DMS153 (cell line): ENCODE measurements at places on chromosomes 7 and 10.

DNA sequence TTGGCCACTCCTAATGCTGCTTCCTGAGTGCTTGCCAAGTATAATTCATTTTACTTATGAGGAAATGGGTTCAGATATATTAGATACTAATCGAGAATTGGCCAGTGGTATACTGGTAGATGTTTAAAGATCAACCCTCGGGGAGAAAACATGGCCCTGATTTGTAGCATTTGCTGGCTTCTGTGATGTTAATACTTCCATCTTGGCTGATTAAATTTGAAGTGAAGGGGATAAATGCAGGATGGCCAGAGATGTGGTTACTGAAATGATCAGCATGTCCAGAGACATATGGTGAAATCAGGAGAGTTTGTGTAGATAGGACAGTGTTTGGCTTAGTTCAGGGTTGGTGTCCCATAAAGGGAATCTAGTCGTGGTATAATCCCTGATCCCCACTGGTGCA is 11.2 kb downstream of the UBE2D4 start:
- no peak for DNase-seq

DNA sequence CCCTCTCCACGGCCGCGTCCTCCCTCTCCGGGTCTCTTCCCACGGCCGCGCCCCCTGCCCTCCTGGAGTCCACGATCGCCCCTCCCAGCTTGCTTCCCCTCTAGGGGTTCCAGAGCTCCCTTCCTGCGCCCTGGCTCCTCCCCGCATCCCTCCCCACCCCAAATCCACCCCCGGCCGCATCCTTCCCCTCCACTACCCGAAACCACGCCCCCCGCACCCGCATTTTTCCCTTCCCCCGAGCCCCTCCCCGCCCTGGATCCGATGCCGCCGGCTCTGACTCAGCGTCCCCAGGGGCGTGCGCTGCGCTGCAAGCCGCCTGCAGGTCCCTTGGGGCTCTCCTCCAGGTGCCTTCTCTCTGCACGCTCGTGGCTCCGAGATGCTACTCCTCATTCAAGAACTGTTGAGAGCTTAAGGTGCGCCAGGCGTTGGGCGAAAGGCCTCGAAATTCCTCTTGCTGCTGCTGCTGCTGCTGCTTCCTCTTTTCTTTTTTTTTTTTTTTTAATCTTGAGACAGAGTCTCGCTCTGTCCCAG is 372 bp upstream of the TMEM130 start:
- peak; percentile 59 for DNase-seq

DNA sequence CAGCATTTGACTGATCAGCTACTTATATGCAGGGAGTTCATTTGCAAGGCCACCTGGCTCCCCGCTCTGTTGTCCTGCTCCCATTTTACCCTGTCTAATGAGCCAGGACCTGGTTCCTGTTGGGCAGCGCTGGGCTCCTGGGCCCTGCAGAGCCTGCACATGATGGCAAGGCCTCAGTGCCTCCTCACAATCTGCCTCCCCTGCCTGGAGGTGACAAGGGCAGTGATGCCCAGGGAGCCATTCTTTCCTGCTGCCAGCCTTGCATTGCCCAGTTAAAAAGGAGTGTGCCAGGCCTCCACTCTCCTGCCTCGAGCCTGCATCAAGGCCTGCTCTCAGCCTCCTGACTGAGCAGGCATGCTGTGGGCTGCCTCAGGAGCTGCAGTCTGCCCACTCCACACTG is 28.5 kb downstream of the CHAT start:
- no peak for DNase-seq

- peak; percentile 2 for DNase-seq
Observed at GRCh38 chr10:63866075-63866746, 345.0 kb downstream of the REEP3 start.

GRCh38 chr7:127586346-127586745 is 950 bp upstream of the GCC1 start:
- no peak for DNase-seq

DNA sequence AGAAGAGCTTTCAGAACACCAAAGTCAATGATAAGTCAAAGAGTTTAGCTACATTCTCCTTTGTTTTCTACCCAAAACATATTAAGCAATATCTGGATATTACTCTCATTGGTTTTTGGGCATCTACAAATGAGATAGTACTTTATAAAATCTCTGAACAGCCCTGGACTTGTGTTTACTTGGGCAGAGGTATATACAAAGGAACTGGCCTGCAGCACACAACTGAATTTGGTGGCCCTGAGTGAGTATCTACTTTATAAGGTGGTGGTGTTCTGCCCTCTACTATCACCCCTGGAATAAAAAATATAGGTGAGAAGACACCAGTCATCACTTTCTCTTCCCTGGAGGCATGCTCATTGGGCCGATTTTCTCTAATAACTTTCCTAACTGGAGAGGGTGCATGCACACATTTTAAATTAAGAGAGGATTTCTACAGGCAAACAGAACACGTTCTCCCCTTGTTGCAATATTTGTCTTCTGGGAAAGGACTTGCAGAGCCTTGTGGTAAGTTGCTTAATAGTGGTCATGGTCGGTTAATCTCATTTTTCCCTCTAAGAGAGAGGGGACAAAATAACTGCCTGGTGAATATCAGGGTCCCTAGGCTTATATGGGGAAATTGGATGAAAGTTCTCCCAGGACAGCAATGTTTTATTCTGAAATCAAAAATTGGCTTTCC is 41.1 kb downstream of the OTUD1 start:
- DNase-seq: no peak

DNA sequence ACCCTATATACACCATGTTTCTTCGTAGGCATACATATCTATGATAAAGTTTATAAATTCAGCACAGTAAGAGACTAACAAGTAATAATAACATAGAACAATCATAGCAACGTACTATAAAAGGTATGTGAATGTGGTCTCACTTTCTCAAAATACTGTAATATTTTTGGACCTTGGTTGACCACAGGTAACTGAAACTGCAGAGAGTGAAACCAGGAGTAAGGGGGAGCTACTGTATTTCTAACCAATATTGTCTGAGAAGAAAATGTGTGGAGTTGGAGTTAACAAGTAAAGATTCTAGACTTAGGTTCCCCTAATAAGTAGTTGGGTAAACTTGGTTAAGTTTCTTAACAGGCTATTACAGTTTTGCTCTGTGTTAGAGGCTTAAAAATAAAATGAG is 72.1 kb downstream of the GNAI1 start:
- DNase-seq: no peak

- no peak for DNase-seq
Observed at GRCh38 chr7:82562716-82563404, 119.3 kb upstream of the CACNA2D1 start.

DNA sequence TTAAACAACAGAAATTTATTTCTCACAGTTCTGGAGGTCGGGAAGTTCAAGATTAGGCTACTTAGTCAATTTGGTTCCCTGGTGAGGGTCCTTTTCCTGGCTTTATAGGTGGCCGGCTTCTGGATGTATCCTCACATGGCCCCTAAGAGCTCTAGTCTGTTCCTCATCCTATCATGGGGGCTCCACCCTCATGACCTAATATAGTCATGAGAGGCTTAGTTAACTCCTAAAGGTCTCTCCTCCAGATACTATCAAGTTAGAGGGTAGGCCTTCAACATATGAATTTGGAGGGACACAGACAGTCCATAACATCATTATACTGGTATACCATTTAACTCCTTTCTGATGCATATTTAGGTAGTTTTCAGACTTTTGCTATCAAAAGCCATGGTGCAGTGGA is 7.6 kb downstream of the MAPK8 start:
- no peak for DNase-seq

DNA sequence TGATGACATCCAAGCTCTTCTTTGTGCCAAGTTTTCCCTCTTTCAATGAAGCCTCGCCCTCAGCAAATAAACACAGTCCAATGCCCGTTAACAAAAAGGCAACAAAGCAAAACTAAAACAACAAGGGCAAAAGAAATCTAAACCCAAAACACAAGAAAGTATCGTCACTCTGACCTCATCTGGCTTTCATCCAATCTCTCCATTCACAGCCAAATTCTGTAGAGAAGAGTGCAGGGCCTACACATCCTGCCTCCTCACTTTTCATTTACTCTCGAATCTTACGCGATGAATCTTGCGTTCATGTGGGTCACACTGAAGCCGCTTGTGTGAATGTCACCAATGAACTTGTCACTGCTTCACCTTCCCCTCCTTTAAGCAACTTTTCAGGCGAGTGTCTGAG is 15.9 kb upstream of the AKR1E2 start:
- DNase-seq: no peak

DNA sequence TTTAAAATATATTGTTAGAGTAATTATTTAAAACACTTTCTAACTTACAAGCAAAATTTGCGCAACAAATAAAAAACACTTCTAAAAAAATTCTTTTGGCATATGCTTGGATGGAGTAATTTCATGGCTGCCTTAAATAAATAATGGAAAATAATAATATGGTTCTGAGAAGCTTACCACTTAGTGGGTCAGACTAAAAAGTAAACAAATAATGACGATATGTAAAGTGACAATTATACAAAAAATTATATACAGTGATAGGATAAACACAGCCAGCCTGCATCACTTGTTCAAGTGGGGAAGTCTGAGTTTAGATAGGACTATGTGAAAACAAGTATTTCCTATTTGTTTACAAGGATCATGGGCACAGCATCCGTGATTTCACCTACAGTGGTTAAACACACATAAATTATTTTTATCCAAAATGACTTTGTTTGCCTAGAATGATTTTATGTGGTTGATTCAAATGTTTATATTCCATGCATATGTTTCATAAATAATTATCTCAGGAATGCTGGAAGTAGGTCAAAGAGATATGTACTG is 141.7 kb upstream of the SEMA3D start:
- DNase-seq: no peak

GRCh38 chr7:155744971-155745683 is 67.1 kb downstream of the SHH start:
- DNase-seq: no peak

- no peak for DNase-seq
Observed at GRCh38 chr7:72337390-72338167, 74.6 kb downstream of the CALN1 start.

DNA sequence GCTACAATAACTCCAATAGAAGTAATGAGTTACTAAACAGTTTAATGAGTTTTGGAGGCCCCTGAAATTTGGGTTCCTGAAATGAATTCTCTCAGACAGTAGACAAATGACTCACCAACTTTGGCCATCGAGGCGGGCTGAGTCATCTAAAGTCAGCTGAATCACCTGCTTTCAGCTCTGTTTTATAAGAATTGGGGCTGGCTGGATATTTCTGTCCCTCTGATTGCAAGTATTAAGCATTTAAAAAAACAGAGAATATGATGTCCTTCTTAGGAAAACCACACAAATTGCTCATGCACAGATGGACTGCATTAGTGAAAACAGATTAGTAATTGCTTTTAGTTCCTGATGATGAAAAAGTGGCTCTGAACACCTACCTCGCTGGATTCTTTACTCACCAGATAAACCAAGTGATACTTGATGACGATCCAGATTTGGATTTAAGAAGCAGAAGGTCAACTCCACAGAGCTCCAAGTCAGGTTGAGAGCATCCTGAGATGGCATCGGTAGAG is 59.1 kb downstream of the ZNF365 start:
- DNase-seq: no peak

DNA sequence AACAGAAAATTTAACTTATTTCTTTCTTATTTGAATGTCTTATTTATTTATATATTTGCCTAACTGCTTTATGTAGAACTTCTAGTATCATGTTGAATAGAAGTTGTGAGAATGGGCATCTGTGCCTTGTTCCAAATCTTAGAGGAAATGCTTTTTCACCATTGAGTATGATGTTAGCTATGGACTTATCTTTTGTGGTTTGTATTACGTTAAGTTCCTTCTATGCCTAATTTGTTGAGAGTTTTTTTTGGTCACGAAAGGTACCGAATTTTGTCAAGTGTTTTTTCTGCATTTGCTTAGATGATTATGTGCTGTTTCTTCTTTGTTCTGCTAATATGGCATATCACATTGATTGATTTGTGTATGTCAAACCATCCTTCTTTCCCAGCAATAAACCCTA is 161.0 kb upstream of the TRIM24 start:
- DNase-seq: no peak

- DNase-seq: no peak
Observed at GRCh38 chr10:132239126-132240031, 52.6 kb downstream of the DPYSL4 start.

- DNase-seq: no peak
Observed at GRCh38 chr7:69095649-69096048, 502.6 kb upstream of the AUTS2 start.

- DNase-seq: no peak
Observed at GRCh38 chr7:157903710-157904109, 566.9 kb downstream of the DNAJB6 start.

GRCh38 chr7:63080406-63080805 is 918.2 kb upstream of the ZNF722 start:
- DNase-seq: no peak

GRCh38 chr10:110408203-110408871 is 89.4 kb upstream of the DUSP5 start:
- no peak for DNase-seq

DNA sequence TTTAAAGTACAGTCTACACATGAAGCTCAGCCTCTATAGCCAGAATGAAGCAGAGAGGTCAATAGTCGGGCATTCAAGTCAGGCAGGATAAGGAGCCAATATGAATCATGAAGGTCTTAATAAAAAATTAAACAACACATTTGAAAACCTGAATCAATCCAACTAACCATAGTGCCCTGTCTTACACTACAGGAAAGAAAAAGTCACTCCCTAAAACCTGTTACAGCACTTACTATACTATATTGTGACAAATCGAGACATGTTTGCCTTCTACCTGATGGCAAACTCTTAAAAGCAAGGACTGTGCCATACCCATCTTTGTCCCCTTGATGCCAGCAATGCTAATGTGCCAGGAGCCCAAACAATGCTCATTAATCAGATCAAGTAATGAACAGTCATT is 117.6 kb downstream of the HTR7 start:
- DNase-seq: no peak

DNA sequence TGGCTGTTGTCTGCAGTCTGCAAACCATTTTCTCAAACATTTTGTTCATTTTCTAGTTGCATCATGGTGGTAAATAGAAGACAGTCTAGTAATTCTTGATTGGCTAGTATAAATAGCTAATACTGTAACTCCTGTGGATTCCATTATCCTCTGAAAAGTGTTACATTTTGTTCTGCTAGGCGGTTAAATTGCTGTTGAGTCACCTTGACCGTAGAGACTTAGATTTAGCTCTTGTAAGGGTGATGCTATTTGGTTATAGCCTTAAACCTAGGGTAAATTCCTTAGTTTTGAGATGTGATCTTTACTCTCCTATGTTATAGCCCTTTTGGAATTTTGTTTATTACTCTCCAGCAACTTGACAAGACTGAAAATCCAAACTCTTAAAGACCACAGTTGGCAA is 58.8 kb downstream of the SHOC2 start:
- DNase-seq: no peak

GRCh38 chr7:24912874-24913514 is 67.0 kb downstream of the OSBPL3 start:
- no peak for DNase-seq

- DNase-seq: no peak
Observed at GRCh38 chr7:135743907-135744731, 4.5 kb downstream of the FAM180A start.

- DNase-seq: peak; percentile 69
Observed at GRCh38 chr10:69332278-69333010, 54.1 kb downstream of the HK1 start.
